ENCODE measurements at places on chromosomes 16 and 17.

- DNase-seq: no peak
These were observed 47.5 kb upstream of the CCL2 start for GRCh38 chr17:34207572-34207971.

DNA sequence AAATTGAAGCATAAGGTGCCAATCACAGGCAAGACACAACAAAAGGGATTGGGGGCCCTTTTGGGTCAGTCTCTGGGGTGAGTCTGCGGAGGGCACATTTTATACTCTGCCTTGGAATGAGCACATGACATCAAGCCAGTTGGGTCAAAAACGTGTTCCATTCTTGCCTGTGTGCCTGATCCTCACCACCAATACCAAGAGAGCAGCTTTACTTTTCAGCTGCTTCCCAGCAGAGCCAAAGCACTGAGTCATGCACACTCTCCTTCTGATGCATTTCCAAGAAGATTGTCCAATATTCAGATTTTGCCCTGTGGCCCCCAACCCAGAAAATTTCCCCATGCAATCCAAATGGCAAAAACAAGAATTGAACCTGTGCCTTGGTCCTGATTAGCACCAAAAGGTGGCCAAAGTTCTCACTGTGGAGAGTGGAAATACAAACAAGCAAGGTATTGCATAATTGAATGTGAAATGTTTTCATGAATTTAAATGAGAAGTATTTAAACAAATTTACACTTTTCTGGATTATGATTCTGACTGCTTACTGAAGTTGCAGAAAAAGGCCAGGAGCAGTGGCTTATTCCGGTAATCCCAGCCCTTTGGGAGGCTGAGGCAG is 217.8 kb upstream of the SOX9 start:
- no peak for DNase-seq

GRCh38 chr16:55494994-55495421 is 13.9 kb upstream of the LPCAT2 start:
- no peak for DNase-seq

- DNase-seq: no peak
These were observed 4.0 kb downstream of the BPTF start for GRCh38 chr17:67829331-67829730.

- no peak for DNase-seq
These were observed 6.4 kb downstream of the CD300LD start for GRCh38 chr17:74585711-74586110.

- DNase-seq: no peak
These were observed 3.5 kb upstream of the CDC27 start for GRCh38 chr17:47192554-47192953.

- no peak for DNase-seq
These were observed 94.2 kb downstream of the DNAH3 start for GRCh38 chr16:21056396-21056795.

GRCh38 chr17:50807675-50808074 is 27.7 kb upstream of the WFIKKN2 start:
- no peak for DNase-seq
